ENCODE measurements at places on chromosomes 4 and X.

GRCh38 chr4:170227928-170228327, 138.2 kb upstream of the AADAT start:
- H3K27me3 ChIP-seq, result no peaks in the 10 kb centered on the region
- H3K4me1 ChIP-seq, result no peaks in the 10 kb centered on the region
- H3K4me3 ChIP-seq, result no peak overlapping the region
- no peak overlapping the region for H3K27ac ChIP-seq
- H3K36me3 ChIP-seq, result no peaks in the 10 kb centered on the region
- no peak for DNase-seq

- H3K27ac ChIP-seq, result no peak overlapping the region
- no peaks in the 10 kb centered on the region for H3K4me1 ChIP-seq
- H3K4me3 ChIP-seq, result no peak overlapping the region
- no peak for DNase-seq
- no peaks in the 10 kb centered on the region for H3K36me3 ChIP-seq
- H3K27me3 ChIP-seq, result peaks cover 5% of the 10 kb centered on the region
Measured at GRCh38 chr4:15735536-15735935, 32.7 kb downstream of the BST1 start.

- DNase-seq, result no peak
- H3K36me3 ChIP-seq, result no peaks in the 10 kb centered on the region
- H3K27ac ChIP-seq, result no peak overlapping the region
- H3K27me3 ChIP-seq, result no peaks in the 10 kb centered on the region
Measured at GRCh38 chr4:33715841-33716395, 2528.4 kb downstream of the ARAP2 start.

DNA sequence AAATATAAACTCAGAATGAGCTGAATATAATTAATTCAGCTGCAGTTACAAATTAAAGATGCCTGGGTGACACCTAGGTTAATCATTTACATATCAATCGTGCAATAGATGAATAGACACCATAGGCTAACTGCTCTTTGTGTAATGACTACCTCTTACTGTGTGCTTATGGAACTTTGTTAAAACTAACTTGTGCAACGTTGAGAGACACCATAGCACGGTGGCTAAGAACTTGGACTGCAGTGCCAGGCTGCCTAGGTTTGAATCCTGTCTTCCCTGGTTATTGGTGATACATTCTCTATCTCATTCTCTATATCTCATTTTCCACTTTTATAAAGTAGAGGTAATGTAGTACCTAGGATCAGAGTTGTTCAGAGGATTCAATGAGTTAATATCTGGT, 46.9 kb downstream of the SMAD1 start:
- H3K27me3 ChIP-seq, result no peaks in the 10 kb centered on the region
- DNase-seq, result no peak
- no peak overlapping the region for H3K4me3 ChIP-seq
- H3K4me1 ChIP-seq, result peaks cover 5% of the 10 kb centered on the region
- no peak overlapping the region for H3K27ac ChIP-seq

GRCh38 chr4:66279084-66279483, 608.8 kb upstream of the EPHA5 start:
- H3K4me3 ChIP-seq, result no peak overlapping the region
- H3K27ac ChIP-seq, result no peak overlapping the region
- H3K4me1 ChIP-seq, result no peaks in the 10 kb centered on the region
- H3K27me3 ChIP-seq, result no peaks in the 10 kb centered on the region

- no peak overlapping the region for H3K4me3 ChIP-seq
- peak; percentile 23 for DNase-seq
- H3K4me1 ChIP-seq, result no peaks in the 10 kb centered on the region
- H3K27me3 ChIP-seq, result no peaks in the 10 kb centered on the region
Measured at GRCh38 chrX:22118161-22118830, 86.2 kb downstream of the PHEX start.

- H3K27me3 ChIP-seq, result no peaks in the 10 kb centered on the region
- H3K4me1 ChIP-seq, result peaks cover 2% of the 10 kb centered on the region
- H3K27ac ChIP-seq, result no peak overlapping the region
- H3K4me3 ChIP-seq, result no peak overlapping the region
- DNase-seq, result peak; percentile 80
Measured at GRCh38 chr4:126458993-126459392, 1144.2 kb downstream of the FAT4 start.

DNA sequence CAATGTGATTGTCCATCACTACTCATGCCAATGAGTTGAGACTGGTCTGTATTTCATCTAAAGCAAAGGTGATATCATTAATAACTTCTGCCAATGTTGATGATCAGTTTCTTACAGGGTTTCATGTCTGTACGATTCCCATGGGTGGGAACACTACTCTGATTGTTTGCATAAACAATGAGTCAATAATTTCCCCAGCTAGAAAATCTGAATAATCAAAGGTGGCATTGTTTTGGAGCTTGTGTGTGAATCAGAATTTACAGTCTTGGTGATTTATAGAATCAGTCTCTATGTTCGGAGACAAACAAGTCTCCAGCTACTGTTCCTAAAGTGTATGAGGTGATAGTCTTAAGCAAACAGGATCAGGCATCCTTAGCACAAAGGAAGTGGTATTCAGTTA, 35.5 kb upstream of the PARM1 start:
- no peaks in the 10 kb centered on the region for H3K27me3 ChIP-seq
- H3K36me3 ChIP-seq, result no peaks in the 10 kb centered on the region
- DNase-seq, result no peak
- H3K4me1 ChIP-seq, result no peaks in the 10 kb centered on the region

DNA sequence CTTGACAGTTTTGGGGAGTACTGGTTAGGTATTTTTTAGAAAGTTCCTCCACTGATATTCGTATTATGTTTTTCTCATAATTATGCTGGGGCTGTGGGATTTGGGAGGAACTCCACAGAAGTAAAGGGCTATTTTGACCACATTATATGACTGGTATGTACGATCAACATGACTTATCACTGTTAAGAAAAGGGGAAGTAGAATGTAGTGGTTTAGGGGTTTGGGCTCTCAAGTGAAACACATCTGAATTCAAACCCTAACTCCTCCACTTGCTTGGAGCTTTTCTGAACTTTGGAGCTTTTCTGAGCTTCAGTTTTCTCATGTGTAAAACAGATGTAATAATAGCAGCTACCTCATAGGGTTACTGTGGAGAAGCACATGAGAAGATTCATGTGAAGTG, 96.4 kb upstream of the C1GALT1C1 start:
- no peaks in the 10 kb centered on the region for H3K27me3 ChIP-seq
- H3K36me3 ChIP-seq, result no peaks in the 10 kb centered on the region
- no peak overlapping the region for H3K27ac ChIP-seq
- DNase-seq, result no peak
- no peak overlapping the region for H3K4me3 ChIP-seq

DNA sequence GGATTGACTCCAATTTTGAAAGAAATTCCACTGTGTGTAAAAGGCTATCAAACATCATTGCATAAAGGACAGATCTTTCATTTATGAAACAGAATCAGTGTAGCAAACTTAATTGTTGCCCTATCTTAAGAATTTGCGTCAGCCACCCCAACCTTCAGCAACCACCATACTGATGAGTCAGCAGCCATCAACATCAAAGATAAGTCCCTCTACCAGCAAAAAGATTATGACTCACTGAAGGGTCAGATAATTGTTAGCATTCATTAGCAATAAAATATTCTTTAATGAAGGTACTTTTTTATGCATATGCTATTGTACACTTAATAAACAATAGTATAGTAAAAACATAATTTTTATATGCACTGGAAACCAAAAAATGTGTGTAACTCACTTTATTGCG, 15.8 kb upstream of the GRSF1 start:
- H3K27me3 ChIP-seq, result no peaks in the 10 kb centered on the region
- no peak overlapping the region for H3K27ac ChIP-seq
- no peak overlapping the region for H3K4me3 ChIP-seq
- no peaks in the 10 kb centered on the region for H3K4me1 ChIP-seq
- no peak for DNase-seq

GRCh38 chrX:109733613-109734083, 591 bp upstream of the ACSL4 start:
- no peaks in the 10 kb centered on the region for H3K27me3 ChIP-seq
- peak overlapping the region; percentile 76 for H3K27ac ChIP-seq
- H3K36me3 ChIP-seq, result no peaks in the 10 kb centered on the region
- no peaks in the 10 kb centered on the region for H3K4me1 ChIP-seq
- peak overlapping the region; percentile 57 for H3K4me3 ChIP-seq

GRCh38 chr4:99803566-99804101, 13.0 kb upstream of the DAPP1 start:
- DNase-seq, result no peak
- no peaks in the 10 kb centered on the region for H3K36me3 ChIP-seq
- H3K4me1 ChIP-seq, result no peaks in the 10 kb centered on the region

GRCh38 chr4:156336511-156336910, 382.8 kb upstream of the CTSO start:
- no peaks in the 10 kb centered on the region for H3K27me3 ChIP-seq
- DNase-seq, result no peak
- no peaks in the 10 kb centered on the region for H3K4me1 ChIP-seq
- no peak overlapping the region for H3K4me3 ChIP-seq

DNA sequence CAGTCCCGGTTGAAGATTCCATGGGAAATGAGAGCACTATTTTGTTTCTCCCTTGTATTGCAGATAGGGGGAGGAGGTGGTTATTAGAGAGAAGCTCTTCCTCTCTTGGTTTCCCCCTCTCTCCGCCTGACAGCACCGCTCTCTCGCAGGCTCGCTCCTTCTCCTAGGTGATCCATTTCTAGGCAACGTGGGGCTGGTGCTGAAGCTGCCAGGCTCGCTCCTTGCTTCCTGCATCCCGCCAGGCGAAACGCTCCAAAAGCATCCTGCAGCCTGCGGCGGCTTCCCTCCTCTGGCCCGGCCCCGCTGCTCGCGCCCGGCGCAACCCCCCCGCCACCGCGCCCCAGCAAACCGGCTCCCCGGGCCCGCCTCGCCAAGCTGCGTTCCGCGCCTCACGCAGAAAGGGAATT, at the start of gene GRID2:
Gene GRID2 (plus strand): TSS at position 346 of the 407 bp plus-strand sequence.
- no peaks in the 10 kb centered on the region for H3K4me1 ChIP-seq
- H3K27me3 ChIP-seq, result peaks cover 40% of the 10 kb centered on the region
- H3K36me3 ChIP-seq, result no peaks in the 10 kb centered on the region
- H3K4me3 ChIP-seq, result no peak within 1 kb of the TSS
- H3K27ac ChIP-seq, result no peak within 1 kb of the TSS

GRCh38 chr4:6783111-6783981, 819 bp downstream of the KIAA0232 start:
- H3K4me3 ChIP-seq, result peak overlapping the region; percentile 78
- peak overlapping the region; percentile 89 for H3K27ac ChIP-seq
- H3K36me3 ChIP-seq, result no peaks in the 10 kb centered on the region
- peaks cover 7% of the 10 kb centered on the region for H3K4me1 ChIP-seq
- peak; percentile 79 for DNase-seq
- H3K27me3 ChIP-seq, result peaks cover 2% of the 10 kb centered on the region

DNA sequence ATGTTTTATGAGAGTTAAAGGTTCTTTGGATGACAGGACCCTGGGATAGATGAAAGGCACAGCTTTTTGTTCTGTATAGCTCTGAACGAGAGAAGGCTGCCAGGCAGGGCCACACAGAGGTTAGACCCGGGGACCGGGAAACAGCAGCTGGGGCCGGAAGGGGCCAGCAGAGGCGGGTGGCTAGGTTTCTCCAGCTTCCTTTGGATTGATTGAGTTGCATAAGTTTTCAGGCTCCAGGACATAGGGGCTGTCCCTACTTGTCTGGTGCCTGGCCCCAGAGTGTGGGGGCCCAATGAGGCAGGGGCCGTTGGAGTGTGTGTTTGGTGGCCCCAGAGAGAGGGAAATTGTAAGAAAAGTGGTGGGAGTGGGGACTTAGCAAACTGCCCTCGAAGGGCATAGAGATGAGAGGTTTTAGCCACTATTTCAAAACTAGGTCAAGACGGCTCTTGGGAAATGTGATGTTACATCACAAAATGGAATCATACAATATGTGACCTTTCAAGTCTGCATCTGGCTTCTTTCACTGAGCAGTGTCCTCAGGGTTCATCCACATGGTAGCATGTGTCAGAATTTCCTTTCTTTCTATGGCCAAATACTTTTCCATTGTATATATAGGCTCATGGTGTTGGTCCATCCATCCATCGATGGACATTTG, 3.7 kb downstream of the ZFP92 start:
- H3K27ac ChIP-seq, result no peak overlapping the region
- H3K4me1 ChIP-seq, result no peaks in the 10 kb centered on the region
- DNase-seq, result no peak
- H3K4me3 ChIP-seq, result no peak overlapping the region
- peaks cover 15% of the 10 kb centered on the region for H3K27me3 ChIP-seq
- H3K36me3 ChIP-seq, result no peaks in the 10 kb centered on the region

GRCh38 chrX:68209008-68209407, 224.3 kb downstream of the OPHN1 start:
- H3K36me3 ChIP-seq, result no peaks in the 10 kb centered on the region
- no peak overlapping the region for H3K27ac ChIP-seq
- no peak for DNase-seq
- H3K27me3 ChIP-seq, result 0 out of 2 replicates have a peak, but pooled peaks cover 2% of the 10 kb centered on the region

DNA sequence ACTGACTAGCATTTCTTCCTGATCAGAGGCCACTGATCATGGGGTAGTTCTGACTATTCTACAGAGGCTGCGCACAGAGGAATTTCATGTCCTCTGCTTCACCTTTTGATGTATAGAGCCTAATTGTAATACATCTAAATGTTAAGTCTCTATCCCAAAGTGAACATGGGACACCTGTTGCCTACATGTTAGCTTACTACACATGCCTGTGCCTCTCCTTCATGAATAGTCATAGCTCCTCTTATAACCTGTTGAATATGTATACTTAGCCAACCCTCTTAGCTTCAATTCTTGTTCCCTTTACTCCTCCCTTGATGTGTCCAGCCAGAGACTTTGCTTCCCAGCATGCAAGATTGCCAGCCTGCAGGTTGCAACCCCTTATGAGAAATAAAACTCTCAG, 9.6 kb upstream of the THOC2 start:
- H3K36me3 ChIP-seq, result no peaks in the 10 kb centered on the region
- H3K27me3 ChIP-seq, result no peaks in the 10 kb centered on the region
- no peaks in the 10 kb centered on the region for H3K4me1 ChIP-seq
- H3K27ac ChIP-seq, result no peak overlapping the region
- no peak overlapping the region for H3K4me3 ChIP-seq

All from IMR-90 (cell line).